Sciatic nerve (tissue), 2 donors: ENCODE measurements at places on chromosomes 3 and 15.

DNA sequence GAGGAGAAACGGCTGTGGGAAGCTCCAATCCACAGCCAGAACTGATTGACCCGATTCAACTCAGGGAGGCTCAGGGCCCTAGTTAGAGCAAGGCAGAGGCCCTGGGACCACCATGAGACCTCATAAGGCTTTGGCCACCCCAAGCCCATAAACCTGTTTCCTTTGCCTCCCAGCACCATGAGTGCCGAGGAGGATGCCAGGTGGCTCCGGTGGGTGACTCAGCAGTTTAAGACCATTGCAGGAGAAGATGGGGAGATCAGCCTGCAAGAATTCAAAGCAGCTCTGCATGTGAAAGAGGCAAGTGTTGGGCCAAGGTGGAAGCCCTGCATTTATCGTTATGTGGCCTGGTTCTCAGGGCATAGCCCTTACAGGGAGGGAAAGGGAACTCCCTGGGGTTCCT, 11.9 kb downstream of the NOX5 start:
- no peak for DNase-seq

DNA sequence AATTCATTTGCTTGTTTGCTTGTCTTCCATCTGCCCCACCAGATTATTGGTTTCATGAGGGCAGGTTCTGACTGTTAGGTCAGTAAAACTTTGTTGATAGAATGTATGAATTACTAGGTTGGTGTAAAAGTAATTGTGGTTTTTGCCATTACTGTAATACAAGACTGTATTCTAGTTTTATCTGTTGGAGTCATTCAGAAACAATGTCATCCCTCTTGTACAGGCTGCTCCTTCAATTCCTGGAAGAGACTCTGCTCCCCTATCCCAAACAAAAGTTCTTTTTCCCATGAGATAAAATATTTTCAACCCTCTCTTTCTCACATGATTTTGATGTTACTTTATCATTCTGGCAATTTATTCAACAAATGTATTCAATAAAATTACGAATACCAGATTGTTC, 115.0 kb downstream of the CHST2 start:
- DNase-seq = no peak

DNA sequence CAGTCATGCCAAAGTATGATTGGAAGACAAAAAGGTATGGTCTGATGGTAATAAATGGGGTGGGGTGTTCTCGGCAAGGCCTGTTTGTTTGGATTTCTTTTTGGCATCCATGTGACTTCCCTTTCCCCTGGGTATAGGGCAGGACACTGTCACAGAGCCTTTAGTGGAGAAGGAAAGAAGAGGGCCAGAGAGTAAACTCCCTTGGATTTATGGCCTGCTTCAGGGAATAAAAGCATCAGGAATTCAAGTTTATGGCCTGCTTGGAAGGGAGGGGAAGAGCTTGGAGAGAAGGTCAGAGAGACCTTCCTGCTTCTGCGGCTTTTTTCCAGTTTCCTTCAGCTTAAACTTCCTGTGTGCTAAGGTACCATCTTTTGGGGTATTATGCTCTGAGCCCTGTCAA, 179.4 kb upstream of the ADAMTS9 start:
- DNase-seq = no peak

- no peak for DNase-seq
Measured at GRCh38 chr15:70091726-70092463, 5.8 kb downstream of the TLE3 start.

DNA sequence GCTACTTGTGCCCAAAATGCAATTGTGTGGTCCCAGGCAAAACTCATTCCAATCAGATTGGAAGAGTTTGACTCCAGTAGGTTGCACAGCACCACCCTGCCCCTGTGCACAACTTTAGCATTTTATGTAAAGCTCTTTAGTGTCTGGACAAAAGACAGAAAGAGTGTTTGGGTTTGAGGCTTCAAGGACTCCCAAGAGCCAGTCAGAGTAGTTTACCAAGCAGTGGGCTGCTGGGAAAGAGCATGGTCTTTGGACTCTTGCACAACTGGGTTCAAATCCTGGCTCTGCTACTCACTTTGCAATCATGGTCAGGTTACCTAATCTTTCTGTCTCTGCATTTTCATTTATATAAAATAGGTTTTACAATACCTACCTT, 75.8 kb upstream of the UMPS start:
- no peak for DNase-seq

DNA sequence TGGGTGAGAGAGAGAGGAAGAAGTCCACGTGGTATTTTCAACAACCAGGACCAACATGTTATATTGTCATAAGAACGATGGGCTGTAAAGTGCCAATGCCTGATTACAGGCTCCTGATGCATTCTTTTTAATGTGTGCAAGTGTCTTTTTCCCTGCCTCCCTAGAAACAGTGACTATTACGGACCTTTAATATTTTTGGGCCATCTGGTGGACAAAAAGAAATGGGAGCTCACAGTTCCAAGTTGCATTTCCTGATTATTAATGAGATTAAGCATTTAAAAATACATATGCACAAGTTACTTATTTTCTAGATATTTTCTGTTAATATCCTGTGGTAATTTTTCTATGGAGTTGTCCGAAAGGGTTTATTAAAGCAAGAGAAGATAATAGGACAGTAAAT, 530.2 kb downstream of the NR2F2 start:
- no peak for DNase-seq

DNA sequence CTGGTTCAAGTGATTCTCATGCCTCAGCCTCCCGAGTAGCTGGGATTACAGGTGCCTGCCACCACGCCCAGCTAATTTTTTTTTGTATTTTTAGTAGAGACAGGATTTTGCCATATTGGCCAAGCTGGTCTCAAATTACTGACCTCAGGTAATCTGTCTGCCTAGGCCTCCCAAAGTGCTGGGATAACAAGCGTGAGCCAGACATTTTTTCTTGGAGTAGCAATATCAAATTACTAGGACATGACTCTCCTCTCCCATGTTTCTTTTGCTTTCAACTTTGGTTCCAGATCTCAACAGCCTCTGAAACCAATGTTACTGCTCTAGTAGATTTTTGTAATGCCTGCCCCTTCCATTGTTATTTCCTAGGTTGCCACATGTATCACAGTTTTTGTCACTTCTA, 462.0 kb downstream of the GBE1 start:
- no peak for DNase-seq

DNA sequence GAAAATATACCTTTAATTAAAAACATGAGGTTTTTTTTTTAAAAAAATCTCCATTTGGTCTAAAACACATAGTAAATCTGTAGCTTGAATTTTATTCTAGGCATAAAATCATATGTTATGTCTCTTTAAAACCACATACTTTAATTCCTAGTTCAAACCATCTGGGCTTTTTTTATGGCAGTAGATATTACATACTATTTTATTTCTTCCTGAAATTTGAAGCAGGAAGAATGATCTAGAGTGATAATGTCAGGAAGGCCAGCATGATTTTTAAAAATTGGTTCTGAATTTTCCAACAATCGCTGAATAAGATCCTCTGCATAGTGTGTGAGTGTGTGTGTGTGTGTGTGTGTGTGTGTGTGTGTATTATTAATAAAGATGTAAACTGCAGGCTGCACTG, 420.3 kb downstream of the NAALADL2 start:
- DNase-seq = no peak

- DNase-seq = no peak
Measured at GRCh38 chr3:197151580-197151979, 122.0 kb upstream of the MELTF start.

DNA sequence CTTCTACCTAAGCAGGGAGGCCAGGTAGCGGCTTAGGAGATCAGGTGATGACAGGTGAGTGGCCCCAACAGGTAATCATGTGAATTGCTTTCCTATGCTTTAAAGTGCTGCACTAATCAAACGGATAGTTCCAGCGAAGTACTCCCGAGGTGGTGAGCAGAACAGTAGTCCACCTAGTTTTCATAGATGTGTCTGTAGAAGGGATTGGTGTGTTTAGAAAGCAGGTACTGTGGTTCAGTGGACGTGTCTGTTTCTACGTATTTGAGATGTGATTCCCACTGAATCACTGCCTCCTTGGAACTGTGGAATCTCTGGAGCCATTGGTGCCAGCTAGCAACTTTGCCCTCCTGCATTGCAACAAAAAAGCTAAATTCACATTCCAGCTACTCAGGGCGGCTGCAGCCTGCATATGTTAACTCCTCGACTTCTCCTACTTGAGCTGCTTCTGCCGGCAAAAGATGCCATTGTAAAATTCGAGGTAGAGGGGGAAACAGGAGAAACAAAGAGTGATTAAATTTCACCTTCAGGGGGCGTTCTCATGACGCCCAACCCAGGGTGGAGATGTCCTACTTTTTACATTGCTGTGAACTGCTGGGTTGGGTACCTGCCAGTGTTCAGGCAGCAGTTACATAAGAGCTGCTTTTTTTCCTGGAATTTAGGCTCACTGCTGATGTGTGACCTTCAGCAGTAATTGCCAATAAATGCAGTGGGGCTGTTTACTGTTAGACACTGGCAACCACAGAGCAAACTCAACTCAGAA, 227.3 kb downstream of the ITPR1 start:
- DNase-seq = peak; percentile 73

- DNase-seq = no peak
Measured at GRCh38 chr15:51379390-51379789, 37.9 kb downstream of the GLDN start.

DNA sequence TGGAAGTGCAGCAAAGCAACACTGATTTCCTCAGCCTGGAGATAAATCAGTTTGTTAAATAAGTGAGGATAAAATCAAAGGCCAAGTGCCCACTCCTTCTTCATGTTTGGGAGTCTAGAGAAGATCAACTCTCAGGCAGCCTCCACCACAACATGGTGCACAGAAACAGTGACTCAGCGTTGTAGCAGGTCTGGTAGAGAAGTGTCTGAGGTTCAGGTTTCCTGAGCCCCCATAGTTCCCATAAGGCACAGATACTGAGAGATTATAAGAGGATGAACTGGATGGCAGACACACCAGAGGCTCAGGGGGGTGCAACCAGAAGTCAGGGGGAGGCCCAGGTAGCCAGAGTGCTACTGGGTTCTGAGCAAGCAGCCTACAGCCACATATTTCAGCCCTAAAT, 166.7 kb downstream of the FRMD5 start:
- no peak for DNase-seq

- DNase-seq = no peak
Measured at GRCh38 chr15:42002333-42002732, 18.5 kb downstream of the PLA2G4E start.

GRCh38 chr3:48247401-48247811, 6.5 kb downstream of the ZNF589 start:
- no peak for DNase-seq

DNA sequence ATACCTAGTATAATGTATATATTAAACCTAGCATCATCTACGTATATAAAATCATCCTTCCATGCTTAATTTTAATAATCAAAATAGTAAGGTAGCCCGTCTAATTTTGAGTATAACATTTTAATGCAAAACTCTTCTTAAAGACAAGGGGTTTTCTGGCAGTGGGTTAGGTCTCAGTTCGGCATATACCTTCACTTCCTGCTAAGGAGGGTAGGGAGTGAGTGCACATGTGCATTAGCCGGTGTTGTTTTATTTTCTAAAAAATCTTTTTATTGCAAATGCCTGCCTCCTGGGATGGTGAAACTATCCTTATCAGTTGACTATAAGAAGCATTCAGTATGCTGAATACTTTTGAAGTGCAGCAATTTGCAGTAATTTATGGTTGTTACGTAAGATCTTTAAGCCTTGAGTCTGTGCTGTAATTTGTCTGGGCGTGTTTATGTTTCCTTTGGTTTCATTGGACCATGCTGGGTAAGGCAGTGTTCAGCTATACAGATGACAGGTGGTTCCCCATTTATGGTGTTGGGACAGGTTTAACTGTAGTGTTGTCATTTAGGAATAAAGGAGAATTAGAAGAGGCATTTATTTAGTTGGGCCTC, 11.7 kb downstream of the ARHGEF26 start:
- DNase-seq = no peak

GRCh38 chr3:137163958-137164357, 206.2 kb downstream of the IL20RB start:
- no peak for DNase-seq

GRCh38 chr15:52546031-52546751, 17.5 kb upstream of the MYO5A start:
- DNase-seq = no peak

DNA sequence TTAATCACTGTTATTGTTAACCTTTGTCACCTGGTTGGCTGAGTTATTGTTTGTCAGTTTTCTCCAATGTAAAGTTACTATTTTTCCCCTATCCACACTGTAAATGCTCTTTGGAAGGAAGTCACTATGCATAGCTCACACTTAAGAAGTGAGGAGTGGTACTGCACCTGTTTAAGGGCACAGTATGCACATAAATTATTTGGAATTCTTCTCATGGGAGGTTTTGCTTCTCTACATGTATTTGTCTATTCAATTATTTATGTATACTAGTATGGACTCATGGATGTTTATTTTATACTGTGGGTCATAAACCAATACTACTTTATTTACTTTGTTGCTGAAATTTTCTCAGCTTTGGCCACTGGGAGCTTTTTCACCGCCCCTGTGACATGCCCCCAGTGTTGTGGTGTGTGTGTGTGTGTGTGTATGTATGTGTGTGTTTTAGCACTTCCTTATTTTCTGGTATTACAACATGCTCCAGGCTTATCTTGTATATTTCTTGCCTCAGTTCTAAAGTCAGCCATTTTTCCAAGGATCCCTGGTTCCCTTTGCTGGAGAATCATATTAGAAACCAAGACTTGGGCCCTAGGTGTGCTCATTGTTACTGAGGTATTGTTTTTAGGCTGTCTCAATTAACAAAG, 290.5 kb downstream of the KBTBD8 start:
- no peak for DNase-seq

GRCh38 chr3:69458803-69459365, 73.0 kb upstream of the FRMD4B start:
- DNase-seq = no peak

DNA sequence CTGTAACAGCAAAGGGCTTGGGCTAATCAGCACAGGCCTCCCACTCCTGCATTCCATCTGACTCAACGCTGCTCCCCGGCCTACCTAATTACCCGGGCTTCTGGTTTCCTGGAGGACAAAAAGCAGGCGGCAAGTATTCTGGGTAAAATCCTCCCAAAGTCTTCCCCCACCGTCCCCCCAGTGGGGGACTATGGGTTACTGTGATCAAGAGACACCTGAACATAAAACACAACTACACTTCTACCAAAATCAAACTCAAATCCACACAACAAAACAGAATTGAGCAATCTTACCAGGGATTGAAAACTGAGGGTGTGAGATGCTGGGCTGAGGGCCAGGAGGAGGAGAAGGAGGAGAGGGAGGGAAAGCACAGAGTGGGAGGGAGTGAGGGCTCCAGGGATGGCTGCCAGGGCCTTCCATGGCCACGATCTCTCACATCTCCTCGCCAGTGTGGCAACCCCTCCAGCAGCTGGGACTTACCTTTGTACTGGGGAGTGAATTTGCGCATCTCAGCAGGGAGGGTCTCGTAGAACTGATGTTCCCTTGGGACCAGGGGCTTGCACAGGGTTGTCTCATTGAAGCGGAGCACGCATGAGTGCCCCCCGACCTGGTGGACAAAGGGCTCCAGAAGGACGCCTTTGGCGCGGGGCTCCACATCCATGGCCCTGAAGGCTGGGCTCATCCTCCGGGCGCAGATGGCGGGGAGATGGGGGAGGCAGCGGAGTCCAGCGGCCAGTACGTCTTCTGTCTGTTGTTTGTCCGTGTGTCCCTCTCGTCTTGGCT, 9.1 kb upstream of the NCKIPSD start:
- DNase-seq = peak; percentile 90
